ENCODE measurements at places on chromosomes 6 and 20. TPM values are rescaled to one million over a fixed set of nuclear protein-coding genes. Genes with fewer than 3 reads are reported as not detected.

DNA sequence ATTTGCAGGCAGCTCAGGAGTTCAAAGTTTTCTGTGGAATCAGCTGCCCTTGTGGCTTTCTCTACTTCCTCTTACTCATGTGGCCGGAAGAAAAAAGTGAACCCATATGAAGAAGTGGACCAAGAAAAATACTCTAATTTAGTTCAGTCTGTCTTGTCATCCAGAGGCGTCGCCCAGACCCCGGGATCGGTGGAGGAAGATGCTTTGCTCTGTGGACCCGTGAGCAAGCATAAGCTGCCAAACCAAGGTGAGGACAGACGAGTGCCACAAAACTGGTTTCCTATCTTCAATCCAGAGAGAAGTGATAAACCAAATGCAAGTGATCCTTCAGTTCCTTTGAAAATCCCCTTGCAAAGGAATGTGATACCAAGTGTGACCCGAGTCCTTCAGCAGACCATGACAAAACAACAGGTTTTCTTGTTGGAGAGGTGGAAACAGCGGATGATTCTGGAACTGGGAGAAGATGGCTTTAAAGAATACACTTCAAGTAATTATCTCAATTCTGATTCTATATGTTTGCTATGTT, 1.1 kb downstream of the MGME1 start:
- DNase-seq = peak; percentile 42

PHACTR3 gene
- not detected for total RNA-seq

DNA sequence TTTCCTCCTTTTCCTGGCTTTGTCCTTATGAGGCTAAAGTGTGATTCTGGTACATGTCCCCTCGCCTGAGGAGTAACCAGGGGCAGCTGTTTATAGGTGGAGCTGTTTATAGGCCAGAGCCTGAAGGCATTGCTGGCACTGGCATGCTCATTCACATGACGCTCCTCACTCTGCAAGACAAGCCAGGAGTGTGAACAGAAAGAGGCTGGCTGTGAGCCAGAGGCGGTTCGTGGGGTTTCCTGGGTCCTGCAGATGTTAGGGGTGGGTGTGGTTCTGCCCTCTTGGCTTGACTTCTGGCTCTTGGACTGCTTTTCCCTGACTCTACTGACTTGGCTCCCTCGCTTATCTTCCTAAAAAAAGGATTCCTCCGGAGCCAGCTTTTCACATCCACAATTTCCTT, 12.8 kb upstream of the MDFI start:
- DNase-seq = peak; percentile 18

DNA sequence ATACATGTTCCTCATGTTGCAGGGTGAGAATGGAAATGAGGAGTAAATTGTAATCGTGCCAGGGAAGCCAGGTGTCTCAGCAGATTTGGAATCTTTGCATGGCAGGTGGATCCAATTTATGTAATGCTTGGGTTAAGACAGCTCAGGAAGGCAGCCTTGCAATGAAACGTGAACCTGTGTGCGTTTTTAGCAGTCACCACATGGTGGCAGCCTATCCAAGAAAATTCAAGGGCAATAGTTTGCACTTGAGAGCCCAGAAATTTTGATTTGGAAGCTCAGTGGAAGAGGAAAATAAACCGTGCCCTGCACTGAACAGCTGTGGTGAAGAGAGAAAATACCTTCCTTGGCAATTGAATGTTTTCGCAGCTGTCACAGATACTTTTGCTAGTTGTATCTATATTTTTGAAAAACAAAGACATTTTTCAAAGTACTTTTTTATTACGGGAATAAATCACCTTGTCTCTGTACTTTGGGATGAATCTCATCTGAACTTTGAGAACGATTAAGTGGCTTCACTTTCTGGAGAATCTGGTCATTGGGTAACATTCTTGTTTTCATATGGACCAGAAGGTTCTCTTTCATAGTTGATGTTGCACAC, 26.5 kb downstream of the MTHFD1L start:
- DNase-seq = peak; percentile 71

- DNase-seq = no peak
Measured at GRCh38 chr20:39038495-39038894, 76.4 kb downstream of the DHX35 start.

All from activated naive CD4-positive, alpha-beta T cell treated with anti-CD3 and anti-CD28 coated beads for 36 hours (primary cell).